ENCODE measurements at places on chromosomes 3 and 15.
A peak's percentile ranks its signal among the peaks of the same experiment; 100 is the strongest.

- no peak for DNase-seq
Measured at GRCh38 chr15:98924401-98925049, 83.1 kb downstream of the PGPEP1L start.

DNA sequence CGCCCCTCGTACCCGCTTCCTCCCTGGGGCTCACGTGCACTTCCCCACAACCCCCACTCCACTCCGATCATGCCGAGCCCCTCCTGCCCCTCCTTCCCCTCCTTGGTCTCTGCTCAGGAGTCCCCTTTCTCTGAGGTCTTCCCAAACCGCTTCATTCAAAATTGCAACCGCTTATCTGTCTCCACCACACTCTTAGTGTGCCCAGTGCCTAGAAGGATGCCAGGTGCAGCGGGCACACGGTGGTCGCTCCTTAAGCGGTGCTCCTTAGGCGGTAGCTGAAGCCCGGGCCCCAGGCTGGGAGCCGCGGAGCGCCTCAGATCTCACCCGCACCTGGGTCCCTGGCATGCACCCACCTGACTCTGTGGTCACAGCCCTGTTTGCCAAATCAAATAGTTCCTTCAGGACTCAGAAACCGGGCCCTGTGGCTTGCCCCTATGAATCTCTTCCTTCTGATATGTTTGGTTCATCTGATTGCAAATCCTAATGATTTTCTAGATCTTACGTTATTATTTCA is 524.5 kb downstream of the OCA2 start:
- DNase-seq, result no peak

GRCh38 chr3:115806501-115806900 is 183.2 kb downstream of the GAP43 start:
- peak; percentile 40 for DNase-seq

DNA sequence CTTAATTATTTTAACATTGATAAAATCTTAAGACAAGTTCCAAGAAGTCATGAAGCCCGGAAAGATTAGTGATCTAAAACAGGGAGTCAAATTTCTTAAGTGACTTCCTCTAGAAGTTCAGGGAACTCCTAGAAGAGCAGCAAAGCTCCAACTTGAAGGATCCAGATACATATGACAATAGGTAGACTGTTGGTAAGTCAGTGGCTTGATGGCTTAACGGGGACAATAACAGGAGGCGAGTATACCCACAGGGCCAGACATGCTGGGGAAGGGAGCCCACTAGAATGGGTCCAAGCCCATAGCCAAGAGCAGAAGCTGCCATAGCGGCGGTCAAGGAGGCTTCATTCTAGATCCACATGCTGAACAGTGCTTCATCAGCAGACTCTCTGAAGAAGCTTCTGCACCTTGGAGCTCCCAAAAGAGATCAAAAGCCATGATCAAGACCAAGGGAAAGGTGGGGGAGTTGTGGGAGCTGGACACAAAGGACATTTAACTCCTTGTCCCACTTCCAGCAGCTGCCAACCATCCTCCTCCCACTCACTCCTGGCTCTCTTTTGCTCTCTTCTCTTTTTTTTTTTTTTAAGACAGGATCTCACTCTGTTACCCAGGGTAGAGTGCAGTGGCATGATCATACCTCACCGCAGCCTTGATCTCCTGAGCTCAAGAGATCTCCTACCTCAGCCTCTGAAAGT is 10.2 kb upstream of the CA12 start:
- no peak for DNase-seq

- DNase-seq, result no peak
Measured at GRCh38 chr15:61564785-61565184, 335.7 kb upstream of the RORA start.

- peak; percentile 50 for DNase-seq
Measured at GRCh38 chr15:32718821-32719716, 1.3 kb downstream of the GREM1 start.

DNA sequence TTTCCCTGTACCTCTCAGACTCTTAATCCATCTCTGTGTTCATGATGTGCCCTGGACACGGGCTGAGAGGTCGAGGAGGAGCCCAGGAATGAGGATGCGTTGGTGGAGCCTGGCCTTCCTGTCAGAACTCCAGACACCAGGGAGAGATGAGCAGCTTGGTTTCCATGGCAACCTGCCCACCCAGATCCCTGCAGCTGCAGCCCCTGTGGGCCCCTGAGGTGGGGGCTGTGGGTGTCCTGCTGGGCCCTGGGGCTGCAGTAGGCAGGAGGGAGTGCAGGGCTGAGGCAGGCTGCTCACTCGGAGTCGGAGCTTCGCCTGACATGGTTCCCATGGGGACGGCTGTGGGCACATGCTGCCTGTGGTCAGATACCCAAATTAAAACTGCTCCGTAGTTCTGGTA is 7.7 kb upstream of the SCN10A start:
- DNase-seq, result no peak

Data from foreskin fibroblast (primary cell).